ENCODE measurements at places on chromosomes 7 and 10.

- DNase-seq: no peak
Measured at GRCh38 chr7:94507962-94508361, 1.6 kb upstream of the CASD1 start.

GRCh38 chr7:100668069-100668449 is 5.5 kb upstream of the GNB2 start:
- no peak for DNase-seq

GRCh38 chr10:75398692-75399460 is 2.7 kb downstream of the ZNF503 start:
- no peak for DNase-seq

DNA sequence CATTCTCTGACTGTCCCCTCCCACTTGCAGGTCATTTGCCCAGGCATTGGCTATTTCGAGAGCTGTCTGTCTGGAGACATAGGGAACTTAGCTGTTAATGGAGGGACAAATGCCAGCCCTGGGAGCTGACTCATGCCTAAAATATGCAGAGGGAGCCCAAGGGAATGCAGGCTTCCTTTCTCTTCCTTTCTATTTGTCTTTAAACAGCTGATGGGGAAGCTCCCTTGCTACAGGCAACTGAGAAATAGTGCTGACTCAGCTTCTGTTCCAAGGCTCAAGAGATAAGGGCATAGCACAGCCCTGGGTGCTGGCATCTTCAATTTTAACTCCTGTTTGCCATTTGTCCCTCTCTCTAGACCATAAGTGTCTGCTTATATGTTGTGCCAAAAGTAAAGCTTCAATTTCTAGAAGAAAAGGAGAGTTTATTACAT is 82.7 kb upstream of the C1GALT1 start:
- no peak for DNase-seq

- DNase-seq: no peak
Measured at GRCh38 chr7:46107610-46108217, 186.6 kb upstream of the IGFBP3 start.

DNA sequence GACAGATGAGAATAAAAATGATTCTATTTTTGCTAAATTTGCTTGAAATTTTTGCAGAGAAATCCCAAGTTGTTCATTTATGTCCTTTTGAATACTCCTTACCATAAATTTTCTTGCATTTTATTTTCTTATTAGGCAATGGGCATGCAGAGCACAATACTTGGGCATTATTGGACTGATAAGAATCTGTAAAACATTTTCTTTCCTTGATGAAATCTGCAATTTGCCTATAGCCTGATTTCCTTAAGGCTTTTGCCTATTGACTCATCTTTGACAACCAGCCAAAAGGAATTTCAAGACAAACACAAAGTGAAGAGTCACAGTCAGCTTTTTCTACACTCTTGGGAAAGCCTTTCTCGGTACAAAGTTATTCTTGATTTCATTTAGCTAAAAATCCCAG is 30.5 kb upstream of the GNAT3 start:
- no peak for DNase-seq

GRCh38 chr10:132117636-132118190 is 52.0 kb downstream of the JAKMIP3 start:
- DNase-seq: no peak

DNA sequence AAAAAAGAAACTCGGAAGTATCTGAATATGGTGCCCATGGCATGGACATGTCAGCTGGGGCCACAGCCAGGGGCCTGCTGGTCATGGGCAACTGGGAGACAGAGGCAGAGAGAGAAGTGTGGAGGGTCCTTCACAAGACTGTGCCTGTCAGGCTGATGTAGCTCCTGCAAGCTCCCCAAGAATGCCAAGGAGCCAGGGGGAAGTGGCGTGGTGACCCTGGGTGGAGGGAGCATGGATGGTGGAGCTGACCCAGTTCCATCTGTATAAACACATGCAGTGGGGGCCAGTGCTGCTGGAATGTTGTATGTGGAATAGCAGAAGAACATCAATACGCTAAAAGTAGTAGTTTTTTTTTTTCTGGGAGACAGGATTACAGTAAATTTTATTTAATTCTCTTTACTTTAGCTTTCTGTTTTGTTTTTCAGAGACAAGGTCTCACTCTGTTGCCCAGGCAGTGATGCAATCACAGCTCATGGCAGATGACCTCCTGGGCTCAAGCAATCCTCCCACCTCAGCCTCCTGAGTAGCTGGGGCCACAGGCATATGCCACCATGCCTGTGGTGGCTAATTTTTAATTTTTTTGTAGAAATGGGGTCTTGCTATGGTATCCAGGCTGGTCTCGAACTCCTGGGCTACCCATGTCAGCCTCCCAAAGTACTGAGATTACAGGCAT is 10.5 kb upstream of the ZMIZ2 start:
- DNase-seq: no peak

DNA sequence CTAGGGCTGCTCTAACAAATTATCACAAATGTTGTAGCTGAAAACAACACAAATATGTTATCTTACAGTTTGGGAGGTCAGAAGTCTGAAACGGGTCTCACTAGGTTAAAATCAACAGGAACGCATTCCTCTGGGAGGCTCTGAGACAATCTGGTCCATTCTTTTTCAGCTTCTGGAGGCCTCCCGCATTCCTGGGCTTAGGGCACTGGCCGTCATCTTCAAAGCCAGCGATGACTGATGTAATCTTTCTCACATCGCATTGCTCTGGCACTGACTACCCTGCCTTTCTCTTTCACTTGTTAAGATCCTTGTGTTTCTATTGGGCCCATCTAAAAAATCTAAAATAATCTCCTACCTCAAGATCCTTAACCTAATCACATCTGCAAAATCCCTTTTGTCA is 1071.5 kb upstream of the C7orf33 start:
- no peak for DNase-seq

DNA sequence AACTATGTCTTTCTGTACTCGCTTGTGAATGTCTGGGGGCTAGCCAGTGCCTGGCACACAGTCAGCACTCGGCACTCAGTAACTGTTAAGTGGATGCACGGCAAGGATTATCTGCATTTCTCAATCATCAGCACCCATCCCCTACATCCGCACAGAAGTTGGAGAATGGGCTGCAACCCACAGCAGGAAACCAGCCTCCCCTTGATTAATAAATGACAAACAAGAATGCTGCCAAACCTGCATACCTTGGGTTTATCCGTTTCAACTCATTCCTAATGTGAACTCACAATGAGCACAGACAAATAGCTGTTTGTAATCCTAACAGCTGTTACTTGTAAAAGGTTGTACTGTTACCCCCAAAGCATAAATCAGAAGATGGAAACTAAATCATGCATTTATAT is 28.9 kb downstream of the PPP1R3C start:
- DNase-seq: no peak

GRCh38 chr10:46006219-46006618 is 24.2 kb downstream of the NCOA4 start:
- no peak for DNase-seq

DNA sequence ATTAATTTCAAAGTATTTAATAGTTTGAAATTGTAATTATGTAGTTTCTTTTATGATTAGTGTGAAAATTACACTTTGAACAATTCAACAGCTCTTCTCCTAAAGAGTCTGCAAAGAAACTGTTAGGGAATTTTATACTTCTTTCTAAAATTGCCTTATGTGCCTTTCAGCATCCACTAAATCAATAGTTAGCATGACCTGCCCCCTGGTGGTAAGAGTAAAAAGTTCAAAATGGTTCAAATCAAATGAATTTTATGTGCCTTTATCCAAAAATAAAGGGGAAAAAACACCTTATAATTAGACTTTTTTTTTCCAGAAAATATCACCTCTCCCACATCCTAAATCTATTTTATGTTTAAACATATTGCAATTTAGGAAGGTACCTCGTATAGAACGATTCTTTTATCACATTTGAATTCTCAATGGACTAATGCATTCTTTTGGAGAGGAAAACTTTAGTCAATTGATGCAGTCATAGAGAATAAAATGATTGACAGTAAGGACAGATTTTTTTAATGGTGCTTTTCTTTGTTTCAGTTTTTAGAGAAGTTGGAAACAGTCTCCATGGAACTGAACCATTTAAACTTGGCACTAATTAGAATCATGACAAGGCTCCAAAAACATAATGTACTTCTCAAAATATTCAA is 163.7 kb downstream of the SEMA3D start:
- no peak for DNase-seq

- no peak for DNase-seq
Measured at GRCh38 chr10:26735435-26735834, 37.9 kb downstream of the PDSS1 start.

DNA sequence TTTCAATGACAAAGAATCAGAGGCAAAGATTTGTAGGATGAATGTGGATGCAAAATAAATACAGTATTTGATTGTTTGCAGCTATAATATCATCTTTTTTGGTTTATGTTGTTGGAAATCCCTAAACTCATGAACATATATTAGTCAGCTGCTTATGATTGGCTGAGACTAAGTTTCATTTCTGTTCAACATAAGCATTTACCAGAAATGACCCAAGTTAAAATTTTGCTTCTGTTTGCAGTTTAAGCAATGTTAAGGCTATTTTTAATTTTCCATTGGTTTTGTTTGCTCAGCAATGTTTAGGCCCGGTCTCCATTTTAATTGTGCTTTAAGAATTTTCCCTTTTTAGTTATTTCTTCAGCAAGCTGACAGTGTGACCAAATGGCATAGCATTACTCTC is 22.0 kb downstream of the GIMAP6 start:
- no peak for DNase-seq

DNA sequence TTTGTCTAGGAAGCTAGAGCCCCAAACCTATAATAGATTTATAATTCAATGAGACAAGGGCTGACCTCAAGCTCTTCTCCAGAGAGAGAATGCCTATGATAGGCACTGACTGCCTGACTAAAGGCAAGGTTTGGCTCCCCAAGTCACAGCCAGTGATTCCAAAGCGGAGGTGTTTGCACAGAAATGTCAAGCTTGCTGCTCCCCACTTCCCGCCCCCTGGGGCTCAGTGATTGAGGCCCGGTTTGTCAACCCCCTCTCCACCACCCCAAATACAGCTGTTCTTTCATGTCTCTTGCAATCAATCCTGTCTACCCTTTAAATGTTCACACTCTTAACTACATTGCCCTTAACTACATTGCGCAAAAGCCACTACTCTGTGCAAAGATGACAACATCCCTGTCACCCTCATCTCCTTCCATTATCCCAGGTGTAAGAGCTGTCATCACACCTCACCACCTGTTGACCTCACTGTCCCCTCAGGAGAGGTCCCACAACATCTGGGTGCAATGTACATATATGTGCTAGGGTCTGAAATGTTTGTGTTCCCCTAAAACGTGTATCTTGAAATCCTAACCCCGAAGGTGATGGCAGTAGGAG is 58.0 kb downstream of the NUDCD3 start:
- no peak for DNase-seq

GRCh38 chr7:95910341-95910740 is 138.0 kb downstream of the DYNC1I1 start:
- no peak for DNase-seq

GRCh38 chr10:122780391-122780790 is 65.3 kb downstream of the CUZD1 start:
- no peak for DNase-seq

DNA sequence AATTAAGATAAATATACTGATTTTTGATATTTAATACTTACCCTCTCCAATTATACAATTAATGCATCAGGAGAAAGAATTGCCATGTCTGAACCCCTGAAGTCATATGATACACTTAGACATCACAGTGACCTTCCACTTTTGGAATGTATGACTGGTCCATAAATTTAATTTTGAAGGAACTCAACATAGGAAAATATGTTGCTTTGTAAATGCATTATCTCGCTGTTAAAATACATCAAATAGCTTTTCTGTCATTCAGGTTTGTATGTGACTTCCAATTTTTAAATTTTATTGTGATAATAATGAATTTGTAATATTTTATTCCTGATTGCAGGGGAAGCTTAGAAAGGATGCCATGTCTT is 631.9 kb upstream of the ANKRD30A start:
- no peak for DNase-seq

DNA sequence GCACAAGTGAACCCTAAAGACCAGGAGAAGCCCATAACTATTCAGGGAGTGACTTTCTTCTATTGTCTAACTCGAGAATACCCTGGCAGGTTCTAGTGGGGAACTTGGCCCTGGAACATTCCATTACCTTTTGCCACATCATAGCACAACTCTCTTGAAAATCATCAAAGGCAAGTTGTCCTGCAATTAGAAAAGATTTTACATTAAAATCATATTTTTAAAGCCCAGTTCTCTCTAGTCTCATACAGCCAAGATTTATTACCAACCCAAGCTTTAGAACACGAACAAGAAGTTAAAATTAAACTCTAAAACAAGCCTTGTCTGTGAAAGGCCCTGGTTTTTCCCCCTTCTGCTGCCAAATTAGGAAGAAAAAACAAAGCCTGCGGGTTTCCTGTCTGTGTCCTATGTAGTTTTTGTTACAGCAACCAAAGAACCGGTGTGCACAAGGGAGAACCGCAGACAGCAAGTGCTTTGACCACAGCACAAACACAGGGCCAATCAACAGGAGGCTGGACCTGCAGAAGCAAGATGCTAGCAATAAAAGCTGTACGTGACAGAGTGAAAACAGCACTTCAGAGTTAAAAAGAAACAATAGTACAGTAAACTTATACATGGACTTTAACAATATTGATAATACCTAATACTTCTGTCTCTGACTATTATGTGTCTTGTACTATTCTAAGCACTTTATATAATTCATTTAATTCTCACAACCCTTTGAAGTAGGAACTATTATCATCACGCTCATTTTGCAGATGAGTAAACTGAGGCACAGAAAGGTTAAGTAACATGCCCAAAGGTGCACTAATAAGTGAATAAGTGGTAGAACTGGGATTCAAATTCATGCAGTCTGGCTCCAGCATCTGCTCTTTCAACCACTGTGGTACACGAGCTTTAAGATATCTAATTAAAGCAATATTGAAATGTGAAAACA is 65.8 kb downstream of the STK17A start:
- DNase-seq: no peak

- no peak for DNase-seq
Measured at GRCh38 chr10:5631936-5632335, 34.5 kb downstream of the ASB13 start.

DNA sequence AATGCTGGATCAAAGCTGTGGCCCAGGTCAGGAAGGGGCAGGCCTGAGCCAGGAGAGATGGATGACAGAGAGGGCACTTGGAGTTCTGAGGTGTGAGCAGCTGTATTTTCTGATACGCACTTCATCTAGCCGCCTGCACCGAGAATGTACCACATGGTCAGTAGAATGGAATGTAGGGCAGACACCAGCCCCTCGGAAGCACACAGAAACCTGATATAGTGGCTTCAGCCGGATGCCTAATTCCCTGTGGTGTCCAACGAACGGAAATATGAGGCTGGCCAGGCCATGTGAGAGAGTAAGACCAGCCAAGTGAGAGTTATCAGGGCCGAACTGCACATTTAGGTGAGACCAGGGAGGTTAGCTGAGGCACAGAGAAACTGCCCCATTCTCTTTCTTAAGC is 46.7 kb upstream of the PLCE1 start:
- no peak for DNase-seq
